Endothelial cell of umbilical vein (primary cell): ENCODE measurements at places on chromosomes 5 and 9. TPM values are rescaled to one million over a fixed set of nuclear protein-coding genes. Genes with fewer than 3 reads are reported as not detected.

The SLCO4C1 gene
- total RNA-seq = not detected in 2 replicates

The INSYN2B gene
- 8.2 and 9.9 TPM in 2 replicates for total RNA-seq

DNA sequence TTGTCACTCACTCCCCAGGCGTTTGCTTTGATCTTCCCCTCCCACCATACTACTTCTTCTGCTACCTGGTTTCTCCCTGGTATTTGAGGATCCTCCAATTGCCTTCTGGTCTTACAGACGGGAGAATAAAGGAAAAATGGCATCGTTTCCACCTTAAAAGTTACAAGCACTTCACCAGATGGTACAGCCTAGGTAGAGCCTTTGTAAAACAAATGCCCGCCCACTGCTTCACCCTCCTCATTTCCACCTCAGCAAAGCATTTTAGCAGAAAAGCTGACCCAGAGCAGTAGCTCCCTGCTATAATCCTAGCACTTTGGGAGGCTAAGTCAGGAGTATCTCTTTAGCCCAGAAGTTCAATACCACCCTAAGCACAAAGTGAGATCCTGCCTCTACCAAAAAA lies 5.1 kb upstream of the ANXA2R start:
- peaks cover 20% of the 10 kb centered on the region for H3K4me1 ChIP-seq
- DNase-seq = no peak
- H3K36me3 ChIP-seq = no peaks in the 10 kb centered on the region
- H3K27me3 ChIP-seq = no peaks in the 10 kb centered on the region
- H3K4me3 ChIP-seq = no peak overlapping the region

GRCh38 chr9:89922099-89922498 lies 317.3 kb downstream of the GADD45G start:
- no peak for DNase-seq
- H3K4me1 ChIP-seq = no peaks in the 10 kb centered on the region
- H3K4me3 ChIP-seq = no peak overlapping the region
- no peak overlapping the region for H3K27ac ChIP-seq
- H3K27me3 ChIP-seq = no peaks in the 10 kb centered on the region
- H3K36me3 ChIP-seq = no peaks in the 10 kb centered on the region

- H3K36me3 ChIP-seq = no peaks in the 10 kb centered on the region
- H3K27ac ChIP-seq = peak overlapping the region; percentile 74
- no peaks in the 10 kb centered on the region for H3K27me3 ChIP-seq
- no peak overlapping the region for H3K4me3 ChIP-seq
- peaks cover 40% of the 10 kb centered on the region for H3K4me1 ChIP-seq
These were observed 254.1 kb upstream of the ACTBL2 start for GRCh38 chr5:57736716-57737115.

GRCh38 chr9:33535541-33535940 lies 11.5 kb downstream of the ANKRD18B start:
- H3K27me3 ChIP-seq = no peaks in the 10 kb centered on the region
- peaks cover 2% of the 10 kb centered on the region for H3K4me1 ChIP-seq
- H3K27ac ChIP-seq = peak overlapping the region; percentile 53
- no peak for DNase-seq

DNA sequence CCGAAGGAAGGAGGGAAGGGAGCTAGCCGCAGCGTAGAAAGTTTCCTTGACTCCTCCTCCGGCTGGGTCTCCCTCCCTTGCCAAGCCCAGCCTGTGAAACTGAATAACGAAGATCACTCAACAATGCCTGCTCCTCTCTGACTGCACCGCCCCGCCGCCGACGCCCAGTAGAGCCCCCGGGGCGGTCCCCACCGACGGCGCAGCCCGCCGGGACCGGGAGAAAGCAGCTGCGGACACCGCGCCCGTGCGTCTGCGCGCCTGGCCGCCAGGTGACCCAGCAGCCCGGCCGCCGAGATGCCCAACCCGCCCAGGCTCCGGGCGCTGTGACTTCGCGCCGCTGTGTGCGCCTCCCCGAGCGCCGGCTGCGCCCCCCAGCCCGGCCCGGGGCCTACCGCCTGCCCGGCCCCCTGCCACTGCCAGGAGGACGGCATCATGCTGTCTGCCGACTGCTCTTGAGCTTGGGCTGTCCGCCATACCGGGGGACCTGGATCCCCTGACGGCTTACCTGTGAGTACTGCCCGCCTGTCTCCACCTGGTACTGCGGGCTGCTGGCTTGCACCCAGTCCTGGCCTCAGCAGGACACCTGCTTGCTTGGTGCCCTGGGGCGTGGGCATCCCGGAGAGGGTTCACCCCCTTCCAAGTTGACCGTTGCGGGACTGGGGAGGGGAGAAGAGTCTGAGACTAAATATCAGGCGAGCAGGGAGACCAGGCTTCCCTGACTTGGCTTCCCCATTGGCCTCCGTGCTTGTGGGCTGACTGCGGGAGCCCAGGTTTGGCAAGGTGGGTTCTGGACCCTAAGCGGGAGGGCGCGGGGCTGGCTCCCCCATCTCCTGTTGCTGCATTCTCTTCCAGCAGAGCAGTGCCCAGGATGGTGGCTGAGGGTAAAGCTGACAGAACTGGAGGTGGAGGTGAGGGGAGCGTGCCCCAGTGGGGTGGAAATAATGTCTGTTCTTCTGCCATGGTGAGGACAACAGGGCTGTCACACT lies 26.2 kb upstream of the SPTLC1 start:
- H3K36me3 ChIP-seq = no peaks in the 10 kb centered on the region
- H3K4me1 ChIP-seq = peaks cover 10% of the 10 kb centered on the region
- DNase-seq = peak; percentile 40
- peak overlapping the region; percentile 36 for H3K4me3 ChIP-seq

- H3K27me3 ChIP-seq = no peaks in the 10 kb centered on the region
- no peak overlapping the region for H3K27ac ChIP-seq
- DNase-seq = no peak
- H3K36me3 ChIP-seq = peaks cover 31% of the 10 kb centered on the region
- H3K4me3 ChIP-seq = no peak overlapping the region
These were observed 48.8 kb upstream of the RETREG1 start for GRCh38 chr5:16665601-16666000.
